IgD-negative memory B cell (primary cell): ENCODE measurements at places on chromosomes 7 and 10. TPM values are rescaled to one million over a fixed set of nuclear protein-coding genes. Genes with fewer than 3 reads are reported as not detected.

Gene TMEM254
- 29.4 TPM for polyA plus RNA-seq

Gene HKDC1
- polyA plus RNA-seq = 0.43 TPM

Gene NUTM2B
- 0.21 TPM for polyA plus RNA-seq

Gene GARIN1A
- 0.10 TPM for polyA plus RNA-seq

Gene SKAP2
- 135 TPM for polyA plus RNA-seq
